ENCODE measurements at places on chromosomes 11 and 22. TPM values are rescaled to one million over a fixed set of nuclear protein-coding genes. Genes with fewer than 3 reads are reported as not detected.

TUBGCP6 gene
- total RNA-seq = 60.9 TPM

MYRF gene
- total RNA-seq = 2.1 TPM

LZTR1 gene
- total RNA-seq = 78.0 TPM

TRIM6 gene
- total RNA-seq = 1.5 TPM

NLRP14 gene
- total RNA-seq = 0.05 TPM

LDHA gene
- 1,022 TPM for total RNA-seq

CYB5R2 gene
- 1.5 TPM for total RNA-seq

TIGD3 gene
- total RNA-seq = 1.1 TPM

MS4A3 gene
- not detected for total RNA-seq

ZFP91 gene
- total RNA-seq = 54.8 TPM

TMEM218 gene
- 16.1 TPM for total RNA-seq
